ENCODE measurements at places on chromosomes 7 and 10. TPM values are rescaled to one million over a fixed set of nuclear protein-coding genes. Genes with fewer than 3 reads are reported as not detected.

Gene CHST15
- polyA plus RNA-seq = 0.05 TPM

Gene KCP
- polyA plus RNA-seq = 4.0 TPM

Gene GPR37
- polyA plus RNA-seq = not detected

Gene HMX2
- polyA plus RNA-seq = 30.6 TPM

Gene CDC14C
- polyA plus RNA-seq = not detected

Gene LIPF
- polyA plus RNA-seq = not detected

Gene SRRM3
- not detected for polyA plus RNA-seq

Gene C10orf105
- not detected for polyA plus RNA-seq

Gene PRTFDC1
- polyA plus RNA-seq = 14.2 TPM

Gene ITPRIP
- polyA plus RNA-seq = 8.6 TPM

Gene LRRD1
- polyA plus RNA-seq = not detected

GRCh38 chr10:53379956-53380355, 607.4 kb upstream of the MBL2 start:
- H3K27me3 ChIP-seq = no peaks in the 10 kb centered on the region
- H3K27ac ChIP-seq = no peak overlapping the region
- H3K4me3 ChIP-seq = no peak overlapping the region
- no peak for DNase-seq
- H3K36me3 ChIP-seq = no peaks in the 10 kb centered on the region
- H3K4me1 ChIP-seq = no peaks in the 10 kb centered on the region

DNA sequence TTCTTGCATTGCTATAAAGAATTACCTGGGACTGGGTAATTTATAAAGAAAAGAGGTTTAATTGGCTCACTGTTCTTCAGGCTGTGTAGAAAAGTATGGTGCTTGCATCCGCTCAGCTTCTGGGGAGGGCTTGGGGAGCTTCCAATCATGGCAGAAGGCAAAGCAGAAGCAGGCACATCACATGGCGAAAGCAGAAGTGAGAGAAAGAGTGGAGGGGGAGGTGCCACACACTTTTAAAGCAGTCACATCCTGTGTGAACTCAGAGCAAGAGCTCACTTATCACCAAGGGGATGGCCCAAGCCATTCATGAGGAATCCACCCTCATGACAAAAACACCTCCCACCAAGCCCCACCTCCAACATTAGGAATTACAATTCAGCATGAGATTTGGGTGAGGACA, 303.5 kb downstream of the OTUD1 start:
- no peak overlapping the region for H3K4me3 ChIP-seq
- H3K4me1 ChIP-seq = no peaks in the 10 kb centered on the region
- no peak overlapping the region for H3K27ac ChIP-seq

GRCh38 chr7:127967281-127967680, 64.0 kb downstream of the LRRC4 start:
- H3K27ac ChIP-seq = no peak overlapping the region
- 0 out of 2 replicates have a peak, but pooled peaks cover 4% of the 10 kb centered on the region for H3K36me3 ChIP-seq
- H3K27me3 ChIP-seq = no peaks in the 10 kb centered on the region
- DNase-seq = no peak

DNA sequence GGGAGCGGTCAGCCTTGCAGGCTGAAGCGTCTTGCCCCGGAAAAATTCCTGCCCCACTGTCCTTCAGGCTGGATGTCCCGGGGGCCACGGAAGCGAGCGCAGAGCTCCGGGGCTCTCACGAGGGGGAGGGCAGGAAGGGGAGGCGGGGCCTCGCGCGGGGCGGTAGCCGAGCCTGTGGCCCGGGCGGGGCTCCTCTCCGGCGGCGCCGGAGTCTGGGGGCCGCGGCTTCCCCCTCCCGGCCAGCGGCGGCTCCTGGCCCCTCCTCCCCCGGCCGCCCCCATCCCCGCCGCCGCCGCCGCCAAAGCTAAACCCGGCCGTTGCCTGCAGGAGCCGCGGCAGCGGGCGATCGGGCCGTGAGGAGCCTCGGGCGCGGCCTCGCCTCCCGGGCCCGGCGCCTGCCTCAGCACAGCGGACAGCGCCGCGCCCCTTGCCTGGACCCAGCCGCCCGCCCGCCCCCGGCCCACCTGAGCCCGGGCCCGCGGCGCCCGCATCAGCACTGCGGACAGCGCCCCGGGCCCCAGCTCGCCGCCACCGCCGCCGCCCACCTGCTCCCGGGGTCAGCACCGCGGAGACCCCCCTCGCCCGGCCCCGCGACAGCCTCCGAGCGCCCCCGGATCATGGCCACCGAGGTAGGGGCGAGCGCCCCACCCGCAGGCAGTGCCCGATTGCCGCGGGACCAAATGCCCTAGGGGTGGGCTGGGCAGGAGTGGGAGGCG, at the start of gene GOLGA7B:
Gene GOLGA7B, plus strand, starts transcription at position 157 of the 716 bp plus-strand sequence. Its CDS starts 461 bp downstream, at position 618.
- DNase-seq = no peak
- peak within 1 kb of the TSS; percentile 53 for H3K4me3 ChIP-seq
- peaks cover 1% of the 10 kb centered on the region for H3K27me3 ChIP-seq
- no peaks in the 10 kb centered on the region for H3K4me1 ChIP-seq
- no peak within 1 kb of the TSS for H3K27ac ChIP-seq

DNA sequence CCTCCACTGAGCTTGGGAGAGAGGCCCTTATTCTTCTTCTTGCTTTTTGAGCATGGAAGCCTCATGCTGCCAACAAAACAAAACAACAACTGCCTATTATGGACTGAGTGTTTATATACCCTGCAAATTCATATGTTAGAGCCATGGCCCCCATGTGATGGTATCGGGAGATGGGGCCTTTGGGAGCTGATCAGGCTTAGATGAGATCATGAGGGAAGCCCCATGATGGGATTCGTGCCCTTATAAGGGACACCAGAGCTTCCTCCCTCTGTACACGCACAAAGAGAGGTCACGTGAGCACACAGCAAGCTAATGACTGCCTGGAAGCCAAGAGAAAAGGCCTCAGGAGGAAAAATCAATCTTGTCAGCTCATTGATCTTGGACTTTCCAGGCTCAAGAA, 235.0 kb downstream of the FANK1 start:
- no peaks in the 10 kb centered on the region for H3K4me1 ChIP-seq
- no peak overlapping the region for H3K4me3 ChIP-seq
- no peaks in the 10 kb centered on the region for H3K36me3 ChIP-seq
- no peak for DNase-seq
- H3K27ac ChIP-seq = no peak overlapping the region

- no peak for DNase-seq
- H3K4me1 ChIP-seq = peaks cover 11% of the 10 kb centered on the region
- no peak overlapping the region for H3K4me3 ChIP-seq
- H3K27me3 ChIP-seq = no peaks in the 10 kb centered on the region
- H3K27ac ChIP-seq = no peak overlapping the region
Measured at GRCh38 chr7:22669692-22670421, 57.1 kb upstream of the IL6 start.

GRCh38 chr10:123912466-123912865, 20.9 kb upstream of the CPXM2 start:
- no peak overlapping the region for H3K4me3 ChIP-seq
- H3K36me3 ChIP-seq = no peaks in the 10 kb centered on the region
- no peak for DNase-seq
- no peaks in the 10 kb centered on the region for H3K27me3 ChIP-seq
- H3K27ac ChIP-seq = no peak overlapping the region

DNA sequence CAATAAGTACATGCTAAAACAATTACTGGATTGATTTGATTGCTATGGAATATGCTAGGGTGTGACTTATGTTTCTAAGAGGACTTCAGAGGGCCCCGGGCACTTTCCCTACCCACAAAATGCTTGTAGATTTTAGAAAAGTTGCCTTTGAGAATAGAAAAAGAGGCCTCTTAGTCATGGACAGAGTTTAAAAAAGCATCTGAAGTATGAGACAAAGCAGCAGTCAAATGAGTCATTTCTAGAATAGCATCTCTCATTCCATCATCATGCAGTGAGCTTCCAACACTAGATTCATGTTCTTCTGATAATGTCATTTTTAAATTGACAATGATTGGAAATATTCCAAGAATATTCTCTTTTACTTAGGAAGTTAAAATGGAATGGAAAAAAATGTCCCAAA, 675.1 kb upstream of the PCDH15 start:
- DNase-seq = no peak
- H3K27me3 ChIP-seq = no peaks in the 10 kb centered on the region
- H3K27ac ChIP-seq = no peak overlapping the region
- H3K4me1 ChIP-seq = no peaks in the 10 kb centered on the region
- H3K4me3 ChIP-seq = no peak overlapping the region

- no peak overlapping the region for H3K4me3 ChIP-seq
- DNase-seq = no peak
- H3K27me3 ChIP-seq = no peaks in the 10 kb centered on the region
- H3K36me3 ChIP-seq = peaks cover 2% of the 10 kb centered on the region
- H3K4me1 ChIP-seq = peaks cover 19% of the 10 kb centered on the region
- H3K27ac ChIP-seq = no peak overlapping the region
Measured at GRCh38 chr7:2970861-2971260, 72.8 kb downstream of the CARD11 start.

DNA sequence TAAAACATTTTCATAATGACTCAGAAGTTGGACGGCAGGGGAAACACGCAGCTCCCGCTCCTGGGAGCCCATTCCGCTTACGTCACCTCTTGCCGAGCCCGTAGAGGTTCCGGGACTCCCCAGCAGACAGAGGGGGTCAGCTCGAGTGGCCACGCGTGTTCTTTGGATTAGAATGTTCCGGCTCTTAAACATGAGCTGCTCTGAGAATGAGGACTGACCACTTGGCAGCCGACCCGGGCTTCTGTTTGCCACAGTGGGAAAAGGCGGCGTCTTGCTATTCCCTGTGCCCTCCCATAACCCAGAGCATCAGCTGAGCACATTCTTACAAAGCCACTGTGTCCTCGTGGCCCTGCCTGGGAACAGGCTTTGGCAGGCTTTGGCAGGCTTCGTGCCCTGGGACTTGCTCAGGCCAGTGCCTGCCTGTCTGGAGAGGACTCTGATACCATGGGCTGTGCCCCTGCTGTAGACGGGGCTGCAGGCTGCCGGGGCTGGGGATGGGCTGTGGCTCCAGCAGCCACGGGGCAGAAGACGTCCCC, 40.1 kb downstream of the PFKP start:
- DNase-seq = no peak
- no peak overlapping the region for H3K27ac ChIP-seq
- H3K4me1 ChIP-seq = no peaks in the 10 kb centered on the region
- H3K36me3 ChIP-seq = peaks cover 46% of the 10 kb centered on the region

DNA sequence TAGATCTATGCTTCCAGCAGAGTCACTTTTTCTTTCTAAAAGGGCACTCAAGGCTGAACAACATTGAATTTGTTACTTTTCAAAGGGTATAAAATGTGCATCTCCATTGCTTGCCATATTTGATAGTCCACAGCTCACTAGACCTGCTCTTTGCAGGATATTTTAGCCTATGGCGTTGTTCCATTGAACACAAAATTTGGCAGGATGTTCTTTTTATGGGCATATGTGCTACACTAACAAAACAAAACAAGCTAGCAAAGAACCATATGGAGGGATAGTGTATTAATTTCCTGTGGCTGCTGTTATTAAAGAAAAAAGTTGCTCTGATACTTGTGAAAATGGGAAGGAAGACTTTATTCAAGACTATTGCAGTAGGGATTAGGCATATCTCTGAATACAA, 828.7 kb downstream of the TYW1 start:
- H3K36me3 ChIP-seq = no peaks in the 10 kb centered on the region
- no peaks in the 10 kb centered on the region for H3K27me3 ChIP-seq
- DNase-seq = no peak
- H3K4me1 ChIP-seq = no peaks in the 10 kb centered on the region

- no peaks in the 10 kb centered on the region for H3K36me3 ChIP-seq
- H3K27ac ChIP-seq = no peak overlapping the region
- no peaks in the 10 kb centered on the region for H3K4me1 ChIP-seq
- no peak overlapping the region for H3K4me3 ChIP-seq
- no peaks in the 10 kb centered on the region for H3K27me3 ChIP-seq
Measured at GRCh38 chr7:155590215-155591018, 44.1 kb upstream of the CNPY1 start.

- no peak for DNase-seq
- H3K36me3 ChIP-seq = no peaks in the 10 kb centered on the region
- H3K27me3 ChIP-seq = no peaks in the 10 kb centered on the region
- H3K27ac ChIP-seq = no peak overlapping the region
- no peak overlapping the region for H3K4me3 ChIP-seq
Measured at GRCh38 chr7:47351233-47352154, 230.4 kb downstream of the TNS3 start.

DNA sequence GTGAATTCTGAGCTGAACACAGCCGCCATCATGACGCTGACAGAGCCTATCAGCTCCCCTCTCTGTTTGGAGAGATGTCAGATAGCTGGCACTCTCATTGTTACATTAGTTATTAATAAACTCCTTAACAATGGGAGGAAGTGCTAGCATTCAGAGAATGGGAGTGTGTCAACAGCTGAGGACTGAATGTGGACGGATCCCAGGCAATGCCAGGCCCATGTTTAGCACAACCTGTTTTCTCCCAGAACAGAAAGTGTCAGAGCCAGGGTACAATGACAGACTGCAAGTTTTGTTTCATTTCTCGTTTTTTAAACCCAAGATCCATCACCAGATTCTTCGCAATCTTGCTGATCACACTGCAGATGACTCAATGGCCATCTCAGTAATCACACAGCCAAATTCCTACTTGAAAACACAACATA, 99.6 kb downstream of the PRPF18 start:
- H3K4me1 ChIP-seq = peaks cover 20% of the 10 kb centered on the region
- no peak overlapping the region for H3K4me3 ChIP-seq
- peak overlapping the region; percentile 49 for H3K27ac ChIP-seq
- DNase-seq = no peak
- H3K27me3 ChIP-seq = no peaks in the 10 kb centered on the region
- peaks cover 9% of the 10 kb centered on the region for H3K36me3 ChIP-seq

GRCh38 chr10:4177791-4178190, 392.8 kb upstream of the KLF6 start:
- DNase-seq = no peak
- H3K27ac ChIP-seq = no peak overlapping the region
- H3K4me1 ChIP-seq = peaks cover 23% of the 10 kb centered on the region
- H3K36me3 ChIP-seq = no peaks in the 10 kb centered on the region
- H3K27me3 ChIP-seq = no peaks in the 10 kb centered on the region

- no peak overlapping the region for H3K4me3 ChIP-seq
- no peaks in the 10 kb centered on the region for H3K4me1 ChIP-seq
- no peaks in the 10 kb centered on the region for H3K36me3 ChIP-seq
- H3K27me3 ChIP-seq = no peaks in the 10 kb centered on the region
- no peak overlapping the region for H3K27ac ChIP-seq
Measured at GRCh38 chr10:50882540-50882983, 2.9 kb downstream of the A1CF start.

- no peaks in the 10 kb centered on the region for H3K4me1 ChIP-seq
- no peak overlapping the region for H3K27ac ChIP-seq
- no peaks in the 10 kb centered on the region for H3K27me3 ChIP-seq
- H3K36me3 ChIP-seq = no peaks in the 10 kb centered on the region
Measured at GRCh38 chr7:74502216-74502891, 48.6 kb downstream of the GTF2IRD1 start.
